Gastrocnemius medialis (tissue), 4 donors: ENCODE measurements at places on chromosomes 7 and 10.
A peak's percentile ranks its signal among the peaks of the same experiment; 100 is the strongest.

- no peak for DNase-seq
These were observed 134.9 kb upstream of the ADARB2 start for GRCh38 chr10:1872151-1872726.

DNA sequence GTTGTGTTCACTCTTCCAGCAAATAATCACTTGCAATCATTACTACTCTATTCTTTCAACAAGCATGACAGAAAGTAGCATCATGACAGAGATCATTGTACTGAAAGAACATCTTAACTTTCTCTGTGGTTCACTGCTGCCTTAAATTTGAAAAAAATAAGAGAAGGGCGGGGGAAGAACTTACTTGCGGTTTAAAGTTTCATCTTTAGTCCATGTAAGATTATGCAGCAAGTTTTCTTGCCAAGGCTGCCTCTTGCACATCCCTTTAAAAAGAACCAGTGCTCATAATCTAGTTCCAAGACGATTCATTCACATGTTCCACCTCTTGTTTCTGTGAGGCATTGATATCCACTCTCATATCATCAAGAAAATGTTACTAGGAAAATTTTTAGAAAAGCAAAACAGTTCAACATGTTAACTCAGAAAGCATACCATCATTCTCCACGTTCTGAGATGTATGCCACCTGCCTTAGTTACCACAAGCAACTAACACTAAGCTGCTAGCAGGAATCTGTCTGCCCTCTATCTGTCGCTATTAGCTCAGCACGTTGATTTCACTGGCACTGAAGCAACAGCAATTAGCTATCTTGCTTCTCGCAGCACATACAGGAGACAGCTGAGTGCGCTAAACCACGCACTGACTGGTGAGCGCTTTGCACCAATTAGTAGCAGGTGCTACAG lies at the start of gene PCDH15:
Gene PCDH15 (minus strand): TSS at position 491 of the 681 bp plus-strand sequence. CDS start 136,969 bp downstream, outside the sequence.
- DNase-seq, result no peak

DNA sequence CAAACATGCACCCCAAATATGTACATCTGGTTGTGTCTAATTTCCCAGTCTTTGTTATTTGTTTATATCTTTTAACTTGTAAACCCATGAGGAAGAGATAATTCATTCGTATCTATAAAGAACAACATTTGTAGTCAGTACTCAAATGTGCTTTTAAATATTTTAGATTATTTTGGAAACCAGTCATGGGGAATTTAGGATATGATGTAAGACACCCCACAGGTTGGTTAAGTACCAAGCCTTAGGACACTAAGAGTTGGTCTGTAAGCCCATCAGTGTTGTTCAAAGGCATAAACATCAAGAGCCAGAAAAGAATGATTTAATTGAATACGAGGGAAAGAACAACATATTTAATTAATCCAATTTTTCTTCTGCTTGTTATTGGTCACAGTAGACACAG lies 421.1 kb upstream of the SEMA3C start:
- no peak for DNase-seq

DNA sequence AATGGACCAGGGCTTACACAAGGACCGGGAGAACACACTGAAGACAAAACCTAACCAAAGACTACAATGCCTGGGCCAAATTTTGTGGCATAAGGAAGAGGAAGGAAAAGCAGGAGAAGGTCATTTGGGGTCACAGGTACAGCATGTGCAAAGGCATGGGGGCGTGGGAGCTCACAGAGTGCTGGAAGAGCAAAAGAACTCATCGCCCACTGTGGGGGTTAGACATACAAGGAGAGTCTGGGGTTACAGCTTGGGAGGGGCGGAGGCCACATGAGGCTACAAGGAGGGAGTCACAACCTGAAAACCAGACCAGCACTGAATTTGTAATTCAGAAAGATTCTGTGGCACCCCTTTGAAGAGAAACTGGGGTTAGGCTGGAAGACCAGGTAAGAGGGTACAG lies 9.7 kb downstream of the PUS7 start:
- DNase-seq, result no peak

DNA sequence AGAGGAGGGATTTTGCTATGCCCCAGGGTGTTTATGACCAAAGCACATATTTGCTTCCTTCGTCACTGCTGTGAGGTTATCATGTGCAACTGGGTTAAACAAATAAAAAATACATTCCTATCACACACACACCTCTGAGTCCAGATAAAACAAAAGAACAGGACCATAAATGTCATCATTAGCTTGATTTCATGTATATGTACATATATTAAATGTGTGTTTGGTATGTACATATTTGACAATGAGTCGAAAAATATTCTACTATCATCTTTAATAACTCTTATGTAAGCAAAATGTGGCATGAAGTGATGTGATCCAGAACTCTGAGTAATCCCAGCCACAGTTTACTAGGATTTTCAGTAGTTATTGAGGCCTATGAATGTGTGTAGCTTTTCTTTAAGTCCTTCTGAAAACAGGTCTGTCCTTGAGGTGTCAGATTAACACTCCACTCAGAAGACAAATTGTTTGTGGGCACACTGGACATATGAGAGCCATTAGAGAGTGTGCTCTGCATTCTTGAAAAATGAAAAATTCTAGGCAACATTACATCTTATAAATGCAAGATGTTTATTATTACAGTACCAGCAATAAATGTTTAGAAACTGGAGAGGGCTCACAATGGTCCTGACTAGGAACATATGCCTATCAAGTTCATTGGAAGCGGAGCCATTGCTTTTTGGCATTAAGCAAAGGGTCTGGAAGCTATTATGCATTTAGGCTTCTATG lies 335.1 kb upstream of the SEMA3A start:
- no peak for DNase-seq

DNA sequence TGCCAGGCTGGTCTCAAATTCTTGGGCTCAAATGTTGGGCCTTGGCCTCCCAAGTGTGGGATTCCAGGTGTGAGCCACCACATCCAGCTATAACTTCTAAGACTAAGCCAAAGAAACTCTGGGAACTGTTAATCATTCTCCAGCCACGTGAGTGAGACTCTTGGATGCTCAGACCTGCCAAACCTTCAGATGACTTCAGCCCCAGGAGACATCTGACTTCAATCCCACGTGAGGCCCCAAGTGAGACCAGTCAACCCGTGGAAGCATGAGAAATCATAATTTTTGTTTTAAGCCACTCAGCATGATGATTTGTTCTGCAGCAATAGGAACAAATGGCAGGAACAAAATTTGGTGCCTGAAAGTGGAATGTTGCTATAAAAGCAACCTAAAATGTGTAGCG lies 4.3 kb upstream of the PCBD1 start:
- no peak for DNase-seq

DNA sequence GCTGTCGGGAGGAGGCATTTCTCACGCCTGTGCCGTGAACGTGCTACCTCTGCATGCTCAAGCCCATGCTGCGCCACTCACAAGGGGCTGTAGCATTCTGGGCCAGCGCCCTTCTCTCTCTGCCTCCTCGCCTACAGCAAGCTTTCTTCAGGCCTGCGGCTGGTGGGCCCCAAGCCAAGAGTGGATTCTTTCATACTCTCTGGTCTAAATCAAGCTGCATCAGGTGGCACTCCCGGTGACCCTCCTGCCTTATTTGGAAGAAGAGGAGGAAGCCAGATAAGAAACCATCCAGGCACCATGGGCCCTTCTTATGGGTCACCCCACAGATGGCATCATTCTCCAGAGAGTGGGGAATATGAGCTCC lies 86.7 kb upstream of the DUSP5 start:
- no peak for DNase-seq

DNA sequence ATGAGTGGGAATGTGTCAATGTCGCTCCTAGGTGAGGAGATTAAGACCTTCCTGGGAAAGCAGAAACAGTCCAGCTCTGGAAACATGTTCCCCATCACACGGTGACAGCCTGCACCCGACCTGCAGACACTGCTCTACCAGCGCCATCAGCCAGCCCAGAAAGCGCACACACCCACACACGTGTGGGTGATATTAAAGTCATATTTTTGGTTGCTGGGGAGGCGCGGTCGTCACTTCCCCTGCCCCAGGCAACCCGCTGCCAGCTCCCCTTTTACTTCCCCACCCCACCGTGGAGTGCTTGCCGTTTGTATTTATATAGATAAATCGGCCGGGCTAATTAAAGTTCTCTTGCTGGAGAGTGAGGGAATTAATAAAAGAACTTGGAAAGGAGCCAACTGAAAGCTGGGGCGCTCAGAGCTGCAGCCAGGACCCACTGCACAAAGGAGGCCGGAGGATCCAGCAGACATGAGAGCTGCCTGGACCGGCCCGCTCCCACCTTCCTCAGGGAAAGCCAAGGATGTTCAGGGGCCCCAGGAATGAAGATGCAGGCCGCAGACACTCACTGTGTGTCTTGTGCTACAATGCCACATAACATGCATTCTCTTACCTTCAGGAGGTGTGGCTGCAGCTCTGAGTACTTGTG lies 145.2 kb upstream of the UNC5B start:
- no peak for DNase-seq

- DNase-seq, result peak; percentile 93
These were observed at the start of gene ZNF503 for GRCh38 chr10:75401569-75402485. TSS of gene ZNF503 (minus strand) at chr10:75401764. CDS start at chr10:75401419, 345 bp downstream.

DNA sequence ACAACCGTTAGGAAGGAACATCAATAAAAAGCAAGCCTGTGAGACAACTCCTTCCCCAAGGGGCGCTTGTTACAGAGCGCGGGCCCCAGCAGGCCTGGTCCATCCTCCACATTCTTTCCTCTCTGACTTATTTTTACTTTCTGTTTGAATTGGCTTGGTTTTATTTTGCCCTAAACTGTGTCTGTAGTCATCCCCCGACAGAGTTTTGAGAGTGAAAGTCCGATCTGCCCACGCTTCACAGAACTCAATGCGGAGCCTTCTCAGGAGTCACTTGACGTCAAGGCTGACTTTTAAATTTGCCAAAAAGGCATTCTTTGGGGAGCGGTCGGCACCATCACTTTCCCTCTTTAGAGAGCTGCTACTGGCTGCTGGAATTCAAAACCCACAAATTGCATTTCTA lies 150.1 kb upstream of the KLF6 start:
- no peak for DNase-seq

GRCh38 chr7:139765143-139765542 lies 12.7 kb downstream of the HIPK2 start:
- no peak for DNase-seq

GRCh38 chr10:104802941-104803340 lies 161.9 kb downstream of the SORCS3 start:
- no peak for DNase-seq

GRCh38 chr7:101397243-101397642 lies 34.6 kb downstream of the COL26A1 start:
- no peak for DNase-seq

GRCh38 chr10:17109475-17110207 lies 20.0 kb downstream of the CUBN start:
- no peak for DNase-seq

DNA sequence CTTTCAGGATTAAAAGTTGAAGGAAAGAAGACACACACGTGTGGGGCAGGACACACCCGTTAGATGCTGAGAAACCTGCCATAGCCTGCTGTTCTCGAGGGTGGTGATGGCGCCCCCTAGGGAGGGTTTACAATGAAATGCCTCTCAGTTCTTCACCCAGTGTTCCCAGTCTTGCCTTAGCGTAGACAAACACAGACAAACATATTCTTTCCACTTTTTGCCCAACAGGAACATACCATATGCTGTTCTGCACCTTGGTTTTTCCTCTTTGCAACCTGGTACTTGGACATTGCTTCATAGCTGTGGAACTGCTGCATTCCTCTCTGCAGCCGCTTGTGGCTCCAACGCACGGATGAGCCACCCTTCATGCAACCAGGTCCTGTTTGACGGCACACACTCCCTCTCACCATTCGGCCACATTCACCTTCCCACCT lies 23.3 kb upstream of the HSPA12A start:
- DNase-seq, result no peak

- DNase-seq, result no peak
These were observed 142.6 kb upstream of the TMEM196 start for GRCh38 chr7:19916046-19916445.

- DNase-seq, result no peak
These were observed 809.5 kb downstream of the GRID1 start for GRCh38 chr10:85557077-85557476.

DNA sequence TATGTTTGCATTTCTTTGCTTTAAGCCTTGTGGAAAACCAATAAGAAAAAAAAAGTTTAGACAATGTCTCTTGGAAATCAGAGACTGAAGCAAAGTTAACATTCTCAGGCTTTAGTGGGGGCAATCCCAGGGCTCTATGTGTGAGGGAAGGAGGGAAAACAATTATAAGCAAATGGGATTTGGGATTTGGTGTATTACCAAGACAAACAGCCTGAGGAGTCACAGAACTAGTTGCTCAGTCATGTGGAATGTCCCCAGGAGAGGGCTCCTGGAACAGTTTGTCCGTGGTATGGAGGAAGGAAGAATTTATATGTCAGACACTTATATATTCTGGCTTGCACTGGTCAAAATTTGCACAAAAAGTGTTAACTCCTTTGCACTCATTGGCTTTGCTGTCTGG lies 562.9 kb upstream of the TPK1 start:
- no peak for DNase-seq

DNA sequence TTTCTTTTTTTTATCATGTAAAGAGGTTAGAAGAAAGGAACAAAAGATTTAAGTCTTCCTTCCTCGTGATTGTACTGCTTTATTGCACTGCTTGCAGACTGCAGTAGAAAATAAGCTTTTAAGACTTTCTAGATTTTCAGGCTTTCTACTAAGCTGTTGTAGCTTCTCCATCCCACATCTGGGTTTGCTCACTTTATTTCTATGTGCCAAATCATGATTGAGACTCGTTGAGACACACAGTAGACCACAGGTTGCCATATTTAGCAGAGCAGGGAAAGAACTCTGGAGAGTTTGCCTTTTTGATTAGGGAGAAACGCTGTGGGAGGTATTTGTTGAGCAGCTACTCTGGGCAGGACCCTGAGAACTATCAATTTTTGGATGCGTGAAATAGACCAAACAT lies 89.2 kb upstream of the BTBD16 start:
- DNase-seq, result no peak

- DNase-seq, result no peak
These were observed 89.5 kb upstream of the ANKRD30A start for GRCh38 chr10:37035853-37036252.

GRCh38 chr10:59362144-59362958 lies at the start of gene FAM13C:
TSS of gene FAM13C (minus strand) at chr10:59362549. CDS start at chr10:59362460, 89 bp downstream.
- peak; percentile 78 for DNase-seq

- DNase-seq, result no peak
These were observed 28.1 kb downstream of the KCNH2 start for GRCh38 chr7:150949971-150950491.

GRCh38 chr10:10132009-10132408 lies 885.7 kb upstream of the CELF2 start:
- DNase-seq, result no peak

- DNase-seq, result no peak
These were observed 100.8 kb upstream of the ARHGAP21 start for GRCh38 chr10:24824536-24824935.

DNA sequence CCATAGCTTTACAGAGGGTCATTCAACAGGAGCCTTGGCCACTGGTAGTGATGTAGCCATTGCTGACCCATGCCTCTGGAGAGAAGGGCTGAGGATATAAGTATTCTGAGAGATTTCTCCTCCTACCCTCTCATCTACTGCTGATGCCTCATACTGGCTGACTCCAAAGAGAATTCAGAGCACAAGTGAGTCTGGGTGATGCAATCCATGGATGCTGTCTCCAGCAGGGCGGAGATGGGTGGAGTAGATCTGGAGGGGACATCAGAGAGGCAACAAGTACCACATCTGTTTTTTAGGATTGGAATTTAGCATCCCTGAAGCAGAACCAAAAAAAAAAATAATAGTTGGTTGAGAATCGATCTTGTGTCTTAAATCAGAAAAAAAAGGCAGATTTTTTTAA lies 705.7 kb upstream of the CELF2 start:
- no peak for DNase-seq

GRCh38 chr7:159027789-159028507 lies 116.7 kb downstream of the VIPR2 start:
- no peak for DNase-seq
